SHP77 (cell line): ENCODE measurements at places on chromosomes 2 and 18.

DNA sequence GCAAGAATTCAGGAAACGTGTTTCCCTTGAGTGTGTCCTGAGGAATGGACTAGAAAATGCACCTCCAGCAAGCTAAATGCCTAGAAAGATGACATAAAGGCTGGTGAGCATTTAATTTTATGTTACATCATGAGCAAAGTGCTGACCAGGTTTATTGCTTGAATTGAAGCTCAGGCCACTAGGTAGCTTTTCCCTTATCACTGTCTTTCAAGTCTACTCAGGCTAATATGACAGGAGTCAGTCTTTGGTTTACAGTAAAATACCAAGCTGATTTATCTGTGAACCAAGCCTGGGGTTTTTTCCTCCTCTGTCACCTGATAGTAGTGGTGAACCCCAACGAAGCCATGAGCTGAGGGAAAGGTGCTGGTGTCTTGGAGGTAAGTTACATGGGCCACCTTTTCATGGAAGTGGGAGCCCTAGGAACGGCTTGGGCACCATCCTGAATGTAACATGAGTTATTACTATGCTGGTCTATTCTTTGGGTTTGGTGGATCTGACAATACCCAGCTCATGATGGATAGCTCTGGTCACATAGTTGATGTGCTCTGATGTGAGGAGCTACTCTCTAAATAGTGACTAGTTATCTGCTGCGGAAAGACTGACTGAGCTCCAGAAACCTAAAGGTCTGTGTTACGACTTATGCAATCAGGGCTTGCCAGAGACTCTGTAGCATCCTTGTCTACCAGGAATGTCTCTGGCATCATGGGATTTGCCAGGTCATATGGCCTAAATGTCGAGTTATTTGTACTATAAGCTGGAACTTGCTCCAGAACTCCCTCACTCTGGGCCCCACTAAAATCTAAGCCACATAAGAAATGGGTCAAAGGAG, 39.8 kb downstream of the NUP35 start:
- DNase-seq, result no peak

GRCh38 chr2:46887028-46887885, 28.3 kb downstream of the MCFD2 start:
- DNase-seq, result no peak

DNA sequence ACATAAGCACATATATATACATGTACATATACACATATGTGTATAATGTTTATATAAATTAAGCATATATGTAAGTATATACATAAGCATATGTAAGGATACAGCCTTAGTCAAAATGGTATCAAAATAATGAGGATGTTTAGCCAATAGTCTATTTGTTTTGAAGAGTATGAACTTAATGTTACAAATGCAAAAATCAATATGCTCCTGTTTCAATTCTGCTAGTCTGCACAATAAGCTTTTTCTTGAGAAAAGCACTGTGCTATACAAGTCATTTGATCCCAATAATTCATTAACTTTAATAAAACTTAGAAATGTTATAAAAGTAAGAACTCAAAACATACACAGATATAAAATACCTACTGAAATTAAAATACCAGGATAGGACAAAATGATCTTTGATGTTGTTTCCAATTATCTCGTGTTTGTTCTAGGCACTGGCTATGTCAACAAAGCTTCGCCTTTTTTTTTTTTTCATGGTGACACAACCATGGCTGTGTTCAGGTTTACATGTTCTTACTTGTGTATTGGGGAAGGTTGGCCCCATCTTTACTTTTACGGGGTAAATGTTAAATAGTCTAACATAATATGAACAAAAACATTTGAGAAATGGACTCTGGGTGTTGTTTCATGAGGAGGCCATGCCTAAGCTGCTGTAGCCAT, 271.1 kb upstream of the CDH19 start:
- no peak for DNase-seq

GRCh38 chr18:26565514-26565913, 17.2 kb upstream of the KCTD1 start:
- DNase-seq, result no peak

DNA sequence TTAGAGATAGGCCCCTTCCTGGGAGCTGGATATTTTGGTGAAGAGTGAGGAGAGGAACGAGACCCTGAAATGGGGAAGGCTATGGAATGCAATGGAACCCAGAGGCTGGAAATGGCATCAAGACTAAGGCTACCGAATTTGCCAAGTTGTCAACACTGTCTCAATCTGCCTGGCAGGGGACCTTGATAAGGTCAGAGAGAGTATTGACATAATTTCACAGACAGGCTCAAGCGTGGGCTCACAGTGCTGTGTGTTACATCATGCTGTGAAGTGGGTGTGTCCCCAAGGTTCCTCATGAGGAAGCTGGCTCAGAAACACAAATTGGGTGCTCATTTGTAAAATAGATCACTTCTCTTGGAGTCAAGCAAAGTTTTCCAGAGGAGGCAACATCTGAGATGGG, 51.8 kb upstream of the CYRIA start:
- DNase-seq, result no peak

DNA sequence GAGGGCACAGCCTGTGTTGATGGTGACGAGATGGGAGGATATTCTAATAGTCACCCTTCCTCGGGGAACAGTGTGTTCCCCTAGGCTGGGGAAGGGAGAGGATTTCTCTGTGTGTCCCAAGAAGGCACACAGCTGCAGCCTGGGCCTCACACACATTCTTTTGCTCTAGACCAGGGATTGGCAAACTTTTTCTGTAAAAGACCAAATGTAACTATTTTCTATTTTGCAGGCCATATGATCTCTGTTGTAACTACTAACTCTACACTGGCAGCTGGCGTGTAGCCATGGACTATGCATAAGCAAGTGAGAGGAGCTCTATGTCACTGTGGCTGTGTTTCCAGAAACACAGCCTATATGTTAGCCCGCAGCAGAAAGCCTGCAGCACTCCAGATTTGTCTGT, 65.8 kb downstream of the ARHGAP28 start:
- no peak for DNase-seq

DNA sequence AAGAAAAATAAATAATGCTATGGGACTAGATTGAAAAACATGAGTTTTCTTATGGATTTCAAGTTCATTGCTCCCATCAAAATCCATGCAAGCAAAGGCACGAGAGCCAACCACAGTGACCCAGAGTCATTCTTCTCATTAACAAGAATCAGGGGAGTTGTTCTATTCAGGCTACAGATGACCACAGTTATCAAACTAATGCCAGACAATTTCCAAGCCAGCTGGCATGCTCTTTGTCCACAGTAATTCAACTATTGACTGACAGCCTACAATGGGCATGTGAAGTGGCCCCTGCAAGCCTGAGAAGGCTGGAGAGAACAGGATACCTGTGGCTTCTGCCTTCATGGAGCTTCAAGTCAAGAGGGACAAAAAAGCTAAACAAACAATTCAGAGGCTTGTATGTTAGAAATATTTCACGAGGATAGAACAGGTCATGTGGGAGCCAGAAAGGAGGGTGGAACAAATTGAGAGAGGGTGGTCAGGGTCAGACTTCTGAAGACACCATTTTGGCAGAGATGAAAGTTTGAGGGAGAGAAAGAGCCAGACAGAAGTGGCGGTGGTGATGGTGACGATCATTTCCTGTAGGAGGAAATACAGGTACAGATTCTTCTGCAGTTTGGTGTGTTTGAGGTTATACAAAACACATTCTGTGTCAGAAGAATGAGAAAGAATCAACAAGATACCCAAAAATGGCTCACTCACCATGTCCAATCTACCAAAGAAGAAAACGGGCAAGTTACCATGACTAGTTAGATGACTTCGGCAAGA, 732.4 kb downstream of the RNF144A start:
- DNase-seq, result no peak

DNA sequence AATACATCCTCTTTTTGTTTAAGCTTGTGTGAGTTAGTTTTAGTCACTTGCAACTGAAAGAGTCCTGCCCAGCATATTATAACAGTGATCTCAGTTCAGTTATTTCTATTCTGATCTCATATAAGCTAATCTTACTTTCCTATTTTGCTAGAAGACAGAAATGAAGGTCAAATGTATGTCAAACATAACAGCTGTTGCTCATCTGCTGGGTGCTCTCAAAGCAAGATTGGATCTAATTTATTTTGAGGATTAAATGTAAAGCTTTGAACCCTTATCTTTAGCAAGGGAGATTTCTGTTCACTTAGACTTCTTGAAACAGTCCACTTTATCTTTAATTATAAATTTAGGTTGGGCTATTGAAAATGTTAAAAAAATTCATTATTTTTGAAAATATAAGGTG, 31.2 kb downstream of the CRYGD start:
- no peak for DNase-seq

GRCh38 chr18:56067214-56067894, 479.4 kb upstream of the TCF4 start:
- DNase-seq, result no peak

GRCh38 chr18:79211844-79212243, 142.7 kb downstream of the ATP9B start:
- DNase-seq, result no peak

- peak; percentile 44 for DNase-seq
These were observed 104.4 kb upstream of the SALL3 start for GRCh38 chr18:78875016-78875777.

- no peak for DNase-seq
These were observed 107.8 kb downstream of the CRIM1 start for GRCh38 chr2:36463365-36463764.
